ENCODE measurements at places on chromosomes 3 and 15.

DNA sequence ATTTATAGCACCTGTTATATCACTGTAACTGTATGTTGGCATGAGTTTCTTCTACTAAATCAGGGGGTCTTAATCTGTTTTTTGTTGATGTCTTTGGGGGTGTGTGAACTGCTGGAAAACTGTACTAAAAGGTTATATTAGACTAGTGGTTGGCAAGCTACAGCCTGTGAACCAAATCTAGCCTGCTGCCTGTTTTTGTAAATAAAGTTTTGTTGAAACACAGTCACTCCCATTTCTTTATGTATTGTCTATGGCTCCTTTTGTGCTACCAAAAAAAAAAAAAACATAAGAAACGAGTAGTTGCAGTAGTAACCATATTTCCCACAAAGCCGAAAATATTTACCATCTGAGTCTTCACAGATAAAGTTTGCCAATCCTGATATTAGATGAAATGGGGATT, 126.7 kb downstream of the AKAP13 start:
- no peak for DNase-seq

DNA sequence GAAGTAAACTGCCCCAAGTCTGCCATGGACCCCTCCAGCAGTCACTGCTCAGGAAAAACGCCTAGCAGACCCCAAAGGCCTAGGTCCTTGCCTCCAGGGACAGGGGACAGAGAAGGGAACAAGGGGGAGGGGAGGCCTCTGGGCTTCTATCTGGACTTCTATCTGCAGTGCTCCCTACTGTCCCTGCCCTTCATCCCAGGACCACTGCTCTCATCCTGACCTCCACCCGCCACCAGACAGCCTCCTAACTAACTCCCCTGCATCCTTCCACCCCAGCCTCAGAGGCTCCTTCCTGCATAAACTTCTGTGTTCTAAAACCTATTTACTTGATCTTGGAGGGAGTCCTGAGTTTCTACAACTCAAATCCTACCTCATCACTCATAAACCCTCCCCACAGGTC, 25.4 kb downstream of the SEMA7A start:
- DNase-seq = no peak

GRCh38 chr3:67790043-67790442, 135.6 kb upstream of the SUCLG2 start:
- peak; percentile 66 for DNase-seq

- DNase-seq = no peak
Observed at GRCh38 chr3:105352976-105353375, 13.7 kb upstream of the ALCAM start.

DNA sequence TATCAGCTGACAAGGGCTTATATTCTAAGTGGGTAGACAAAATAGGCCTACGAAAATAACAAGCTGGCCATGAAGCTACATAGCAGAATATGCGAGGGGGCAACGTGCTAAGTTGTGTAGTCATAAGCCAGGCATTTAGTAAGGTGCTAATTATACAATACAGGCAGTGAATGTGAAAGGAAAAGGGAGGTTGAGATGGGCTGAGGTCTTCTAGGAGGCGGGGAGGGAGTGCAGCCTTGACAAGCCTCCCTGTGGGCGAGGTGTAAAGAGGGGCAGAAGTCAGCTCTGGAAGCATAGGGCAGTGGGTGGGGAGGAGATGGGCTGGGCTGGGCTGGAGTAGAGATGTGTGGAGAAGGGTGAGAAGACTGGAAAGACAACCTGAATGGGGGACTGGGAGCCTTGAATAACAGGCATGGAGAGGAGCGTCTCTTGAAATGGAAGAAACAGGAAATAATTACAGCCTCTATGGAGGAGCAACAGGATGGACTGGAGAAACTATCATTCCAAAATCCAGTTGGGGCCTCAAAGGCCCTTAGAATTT, 1.2 kb downstream of the TIGIT start:
- DNase-seq = no peak

Measured in hematopoietic multipotent progenitor cell treated with erythropoietin and hydrocortisone succinate and interleukin-3 and kit ligand, for 6 days (in vitro differentiated cells).